ENCODE measurements at places on chromosomes 3 and 15.

DNA sequence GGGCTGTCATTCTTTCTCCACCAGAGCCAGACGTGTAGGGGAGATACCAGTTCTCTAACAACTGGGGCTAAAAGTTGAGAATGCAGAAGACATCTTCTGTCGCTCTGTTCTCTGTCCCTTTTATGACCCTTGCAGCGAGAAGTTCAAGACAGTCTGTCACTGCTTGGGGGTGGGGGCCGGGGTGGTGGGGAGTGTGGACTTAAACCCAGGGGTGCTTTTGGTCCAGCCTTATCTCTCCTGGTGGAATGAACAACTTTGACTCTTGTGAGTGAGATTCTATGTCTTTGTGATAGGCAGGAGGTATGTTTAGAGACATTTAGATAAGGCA is 767 bp upstream of the APOD start:
- no peak for DNase-seq

DNA sequence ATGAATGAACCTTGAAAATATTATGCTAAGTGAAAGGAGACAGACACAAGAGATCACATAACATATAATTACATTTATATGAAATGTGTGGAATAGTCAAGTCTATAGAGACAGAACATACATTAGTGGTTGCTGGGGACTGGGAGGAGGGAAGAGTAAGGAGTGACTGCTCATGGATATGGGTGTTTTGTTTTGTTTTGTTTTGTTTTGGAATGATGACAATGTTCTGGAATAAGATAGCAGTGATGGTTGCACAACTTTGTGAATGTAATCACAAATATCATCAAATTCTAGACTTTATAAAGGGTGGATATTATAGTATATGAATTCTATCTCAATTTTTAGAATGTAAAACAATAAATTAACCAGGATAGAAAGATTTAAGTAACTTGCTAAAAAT is 57.4 kb upstream of the PHLDB2 start:
- DNase-seq = no peak

DNA sequence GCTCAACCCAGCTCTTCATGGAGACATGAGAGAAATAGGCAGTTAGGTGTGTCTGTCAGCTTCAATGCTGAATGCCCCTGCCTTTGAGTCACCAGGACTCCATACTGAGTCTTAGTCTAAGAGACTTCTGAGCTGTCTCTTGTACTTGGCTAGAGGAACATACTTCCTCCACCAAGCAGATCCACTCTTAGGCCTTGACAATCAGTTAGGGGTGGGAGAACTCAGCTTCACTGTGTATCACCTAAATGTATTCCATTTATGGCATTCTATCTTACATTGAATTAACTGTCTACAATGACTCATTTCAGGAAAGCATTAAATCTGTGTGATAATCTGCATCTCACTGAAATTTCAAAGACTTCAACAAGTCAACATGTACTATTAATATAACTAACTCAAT is 66.0 kb downstream of the STAC start:
- DNase-seq = no peak

GRCh38 chr15:38886315-38887163 is 321.9 kb upstream of the RASGRP1 start:
- DNase-seq = peak; percentile 44

GRCh38 chr15:83404121-83404520 is 43.0 kb upstream of the SH3GL3 start:
- DNase-seq = no peak

GRCh38 chr3:99693636-99694035 is 55.2 kb downstream of the COL8A1 start:
- no peak for DNase-seq

DNA sequence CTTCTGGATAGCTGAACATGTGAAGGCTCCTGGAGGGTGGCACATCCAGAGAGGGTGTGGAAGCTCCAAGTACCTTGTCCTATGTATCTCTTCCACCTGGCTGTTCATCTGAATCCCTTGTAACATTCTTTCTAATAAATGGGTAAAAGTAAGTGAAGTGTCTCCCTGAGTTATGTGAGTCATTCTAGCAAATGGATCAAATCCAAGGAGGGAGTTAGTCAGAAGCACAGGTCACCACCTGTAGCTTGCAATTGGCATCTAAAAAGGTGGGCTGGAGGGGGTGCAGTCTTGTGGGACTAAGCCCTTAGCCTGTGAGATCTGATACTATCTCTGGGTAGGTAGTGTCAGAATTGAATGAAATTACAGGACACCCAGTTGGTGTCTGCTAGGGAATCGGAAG is 71.0 kb downstream of the WWTR1 start:
- no peak for DNase-seq

- DNase-seq = no peak
Measured at GRCh38 chr3:153268564-153269279, 106.7 kb downstream of the RAP2B start.

- DNase-seq = peak; percentile 95
Measured at GRCh38 chr3:14439501-14440167, 37.2 kb downstream of the SLC6A6 start.

GRCh38 chr15:57156210-57156884 is 220.0 kb upstream of the CGNL1 start:
- DNase-seq = no peak

GRCh38 chr3:45558431-45558830 is 36.1 kb upstream of the LIMD1 start:
- DNase-seq = peak; percentile 47

GRCh38 chr3:138440596-138440995 is 6.2 kb downstream of the ESYT3 start:
- DNase-seq = no peak

DNA sequence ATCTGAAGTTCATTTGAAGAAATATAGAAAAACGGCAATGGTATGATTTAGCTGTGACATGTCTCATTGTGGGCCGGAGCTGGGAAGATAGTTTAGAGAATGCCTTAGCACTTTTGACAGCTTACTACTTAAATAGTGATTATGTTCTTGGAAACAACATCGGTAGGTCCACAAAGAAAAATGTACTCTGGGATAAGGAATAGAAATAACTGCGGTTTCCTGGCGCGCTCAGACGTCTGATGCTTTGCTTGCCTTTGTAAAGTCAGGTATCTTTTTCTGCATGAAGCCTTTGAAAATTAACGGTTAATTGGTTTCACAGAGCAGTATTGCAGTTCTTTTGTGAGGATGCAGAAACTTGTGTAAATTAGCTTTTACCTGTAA is 1.4 kb downstream of the USP3 start:
- no peak for DNase-seq

GRCh38 chr3:123499322-123499721 is 50.4 kb upstream of the ADCY5 start:
- DNase-seq = no peak

DNA sequence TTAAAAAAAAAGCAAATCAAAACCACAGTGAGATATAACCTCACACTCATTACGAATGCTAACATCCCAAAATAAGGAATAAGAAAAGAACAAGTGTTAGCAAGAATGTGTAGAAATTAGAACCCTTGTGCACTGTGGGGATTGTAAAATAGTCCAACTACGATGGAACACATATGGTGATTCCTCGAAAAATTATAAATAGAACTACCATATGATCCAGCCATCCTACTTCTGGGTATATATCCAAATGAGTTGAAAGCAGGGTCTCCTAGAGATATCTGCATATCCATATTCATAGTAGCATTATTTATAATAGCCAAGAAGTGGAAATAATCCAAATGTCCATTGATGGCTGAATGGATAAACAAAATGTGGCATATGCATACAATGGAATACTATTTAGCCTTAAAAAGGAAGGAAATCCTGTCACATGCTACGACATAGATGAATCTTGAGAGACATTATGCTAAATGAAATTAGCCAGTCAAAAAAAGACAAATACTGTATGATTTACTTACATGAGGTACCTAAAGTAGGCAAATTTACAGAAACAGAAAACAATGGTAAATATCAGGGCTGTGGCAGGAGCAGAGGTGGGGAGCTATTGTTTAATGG is 55.6 kb downstream of the UACA start:
- DNase-seq = no peak

GRCh38 chr3:57974796-57975388 is 33.3 kb upstream of the FLNB start:
- DNase-seq = peak; percentile 75

- DNase-seq = no peak
Measured at GRCh38 chr15:58077427-58077826, 11.9 kb upstream of the ALDH1A2 start.

DNA sequence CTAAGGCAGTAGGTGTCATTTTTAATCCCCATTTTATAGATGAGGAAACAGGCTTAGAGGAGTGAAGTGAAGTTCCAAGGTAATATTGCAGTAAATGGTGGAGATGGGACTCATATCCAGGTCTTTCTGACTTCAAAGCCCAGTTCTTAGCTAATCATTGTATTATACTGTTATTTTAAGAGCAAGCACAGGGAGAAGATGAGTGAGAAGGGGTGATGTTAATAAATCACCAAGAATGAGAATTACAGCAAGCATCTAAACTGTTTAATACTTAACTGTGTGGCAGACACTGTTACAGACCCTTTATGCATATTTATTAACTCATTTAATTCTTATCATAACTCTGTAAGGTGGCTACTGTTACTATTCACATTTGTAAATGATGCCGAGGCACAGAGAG is 61.2 kb downstream of the VPS8 start:
- no peak for DNase-seq

GRCh38 chr3:142029791-142030190 is 119.6 kb downstream of the TFDP2 start:
- no peak for DNase-seq

DNA sequence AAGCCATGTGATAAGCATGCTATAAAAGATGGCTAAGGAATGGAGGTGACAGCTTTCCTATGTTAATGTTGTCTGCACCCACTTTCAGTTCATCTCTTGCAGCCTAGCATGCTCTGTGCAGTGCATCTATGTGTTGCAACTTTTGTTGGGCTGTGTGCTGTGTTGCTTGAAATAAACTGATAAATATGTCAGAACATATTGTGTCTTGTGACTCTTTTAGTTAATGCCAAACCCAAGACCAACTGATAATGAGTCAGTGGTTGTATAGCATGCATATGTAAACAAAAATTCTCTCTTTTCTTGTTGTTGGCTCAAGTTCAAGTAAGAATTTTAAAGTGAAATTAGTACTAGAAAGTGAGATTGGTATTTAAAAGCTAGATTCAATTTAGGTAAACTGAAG is 37.0 kb upstream of the SCN10A start:
- DNase-seq = no peak

DNA sequence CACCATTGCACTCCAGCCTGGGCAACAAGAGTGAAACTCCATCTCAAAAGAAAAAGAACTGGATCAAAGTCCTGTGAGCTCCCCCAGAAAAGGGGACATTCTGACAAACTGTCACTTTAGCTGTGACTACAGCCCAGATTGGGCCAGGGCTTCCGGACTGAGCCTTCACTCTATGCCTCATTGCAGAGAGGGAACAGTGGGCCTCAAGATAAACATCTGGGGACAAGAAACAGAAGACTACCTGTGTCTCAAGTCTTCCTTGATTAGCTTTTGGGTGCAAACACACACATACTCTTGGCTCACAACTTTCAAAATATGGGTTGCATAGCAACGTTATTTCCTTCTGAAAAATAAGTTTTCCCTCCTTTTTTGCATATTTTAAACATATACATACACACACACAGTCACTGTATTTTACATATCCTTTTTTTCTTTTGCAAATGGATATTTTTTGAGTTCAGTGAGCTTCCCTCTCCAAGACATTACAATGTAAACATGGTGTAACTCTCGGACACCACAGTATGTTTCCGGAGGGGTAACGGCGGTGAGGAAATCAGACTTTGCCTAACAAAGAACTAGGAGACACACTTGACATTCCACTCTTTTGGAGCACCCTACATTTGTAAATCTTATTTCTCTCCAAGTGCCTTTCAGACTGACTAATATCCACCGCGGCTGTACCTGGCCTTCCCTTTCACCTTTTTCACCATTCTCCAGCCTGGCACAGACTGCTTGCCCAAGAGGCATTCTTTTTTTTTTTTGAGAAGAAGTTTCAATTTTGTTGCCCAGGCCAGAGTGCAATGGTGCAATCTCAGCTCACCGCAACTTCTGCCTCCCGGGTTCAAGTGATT is 3.5 kb downstream of the TKT start:
- DNase-seq = peak; percentile 67

- DNase-seq = peak; percentile 45
Measured at GRCh38 chr3:46360907-46361306, 7.0 kb downstream of the CCR2 start.

- DNase-seq = no peak
Measured at GRCh38 chr3:45413172-45413765, 24.9 kb downstream of the LARS2 start.

GRCh38 chr15:52019394-52020220 is 588 bp downstream of the MAPK6 start:
- DNase-seq = peak; percentile 98

- DNase-seq = no peak
Measured at GRCh38 chr3:113243071-113243470, 31.7 kb downstream of the BOC start.

DNA sequence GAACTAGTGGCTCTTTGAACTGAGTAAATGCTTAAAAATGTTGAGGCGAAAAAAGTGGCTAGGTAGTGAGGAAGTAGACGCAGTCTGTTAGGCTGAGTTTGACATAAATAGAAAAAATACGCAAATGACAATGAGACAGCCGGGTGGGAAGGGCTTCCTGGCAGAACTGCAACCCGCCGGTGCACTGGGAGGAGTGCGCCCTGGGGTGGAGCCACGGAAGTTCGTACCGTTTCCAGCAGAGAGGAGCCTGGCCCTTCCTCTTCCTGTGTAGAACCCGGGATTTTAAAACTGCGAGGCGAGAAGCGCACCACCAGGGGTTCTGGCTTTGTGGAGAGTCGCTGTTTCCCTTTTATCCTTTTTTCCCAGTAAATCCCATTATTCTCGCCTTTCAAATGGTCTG is 602.6 kb downstream of the PYDC2 start:
- DNase-seq = peak; percentile 1

DNA sequence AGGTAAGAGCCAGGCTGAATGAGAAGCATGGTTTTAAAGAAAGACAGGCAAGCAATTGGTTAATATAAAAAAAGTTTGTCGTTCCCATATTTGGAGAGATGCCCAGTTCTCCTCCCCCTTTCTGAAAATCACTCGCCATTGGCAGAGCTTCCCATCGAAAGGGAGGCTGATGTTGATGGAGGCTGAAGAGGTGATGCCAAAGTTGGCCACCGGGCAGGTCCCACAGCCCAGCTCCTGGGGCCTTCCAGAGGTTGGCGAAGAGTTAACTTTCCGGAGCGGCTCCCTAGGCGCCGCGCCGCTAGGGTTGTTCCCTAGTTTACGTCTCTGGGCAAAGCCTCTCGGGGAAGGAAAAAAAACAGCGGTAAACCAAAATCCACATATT is 793 bp downstream of the PCOLCE2 start:
- DNase-seq = peak; percentile 50

DNA sequence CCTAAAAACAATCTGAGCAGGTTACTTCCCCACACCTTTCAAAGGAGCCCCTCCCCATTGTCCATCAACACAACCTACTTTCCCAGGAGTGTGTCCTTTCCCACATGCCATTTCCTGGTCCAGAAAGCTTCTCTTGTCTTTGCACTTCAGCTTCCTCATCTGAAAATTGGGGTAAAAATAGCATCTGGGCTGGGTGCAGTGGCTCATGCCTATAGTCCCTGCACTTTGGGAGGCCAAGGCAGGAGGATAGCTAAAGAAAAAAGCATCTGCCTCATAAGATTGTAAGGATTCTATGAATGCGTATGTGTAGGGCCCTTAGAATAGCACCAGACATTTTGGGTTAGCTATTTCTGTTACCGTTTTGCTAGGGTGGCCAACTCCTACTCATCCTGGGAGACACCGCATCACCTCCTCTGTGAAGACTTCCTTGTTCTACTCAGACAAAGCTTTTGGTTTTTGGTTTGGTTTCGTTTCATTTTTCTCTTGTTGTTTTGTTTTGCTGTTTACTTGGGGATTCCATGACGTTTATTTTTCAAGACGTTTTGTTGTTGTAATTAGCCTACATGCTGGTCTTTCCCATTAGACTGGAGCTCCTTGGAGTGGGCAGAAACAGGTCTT is 224.4 kb upstream of the TLE3 start:
- DNase-seq = no peak
